ENCODE measurements at places on chromosomes 13 and 19.

DNA sequence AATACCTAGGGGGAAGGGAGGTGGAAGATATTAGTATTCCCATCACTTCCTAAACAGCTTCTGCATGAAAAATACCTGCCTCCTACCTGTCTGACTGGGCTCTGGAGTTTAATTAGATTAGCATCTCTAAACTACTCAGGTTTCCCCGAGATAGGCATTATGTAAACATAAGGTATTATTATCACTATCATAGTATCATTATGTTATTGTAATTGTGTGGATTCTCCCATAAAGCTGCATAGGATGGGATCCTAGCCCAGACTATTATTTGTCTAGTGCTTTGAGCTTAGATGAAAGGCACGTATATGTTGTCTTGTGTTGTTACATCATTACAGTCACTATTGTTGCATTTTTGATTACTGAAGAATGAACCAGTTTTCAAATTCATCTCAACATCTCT lies 115.2 kb upstream of the SOX21 start:
- DNase-seq: no peak

- DNase-seq: no peak
Measured at GRCh38 chr19:23287620-23288019, 37.4 kb upstream of the ZNF724 start.

DNA sequence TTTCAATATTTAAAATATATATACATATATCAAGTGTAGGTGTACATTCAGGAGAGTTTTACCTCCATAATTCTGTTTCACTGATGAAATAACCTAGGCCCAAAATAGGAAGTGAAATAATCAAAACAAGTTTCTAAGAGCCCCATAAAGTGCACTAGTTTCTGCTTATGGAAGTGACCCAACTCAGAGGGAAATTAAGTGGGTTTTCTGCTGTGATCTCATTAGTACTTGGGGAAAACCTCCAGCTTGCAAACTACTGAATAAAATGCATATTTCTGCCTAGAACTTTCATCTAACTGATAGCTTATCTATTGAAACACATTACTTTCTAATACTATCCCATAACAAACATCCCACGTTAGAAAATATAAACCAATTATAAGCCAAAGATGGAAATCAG lies 45.4 kb upstream of the MIR17HG start:
- no peak for DNase-seq

DNA sequence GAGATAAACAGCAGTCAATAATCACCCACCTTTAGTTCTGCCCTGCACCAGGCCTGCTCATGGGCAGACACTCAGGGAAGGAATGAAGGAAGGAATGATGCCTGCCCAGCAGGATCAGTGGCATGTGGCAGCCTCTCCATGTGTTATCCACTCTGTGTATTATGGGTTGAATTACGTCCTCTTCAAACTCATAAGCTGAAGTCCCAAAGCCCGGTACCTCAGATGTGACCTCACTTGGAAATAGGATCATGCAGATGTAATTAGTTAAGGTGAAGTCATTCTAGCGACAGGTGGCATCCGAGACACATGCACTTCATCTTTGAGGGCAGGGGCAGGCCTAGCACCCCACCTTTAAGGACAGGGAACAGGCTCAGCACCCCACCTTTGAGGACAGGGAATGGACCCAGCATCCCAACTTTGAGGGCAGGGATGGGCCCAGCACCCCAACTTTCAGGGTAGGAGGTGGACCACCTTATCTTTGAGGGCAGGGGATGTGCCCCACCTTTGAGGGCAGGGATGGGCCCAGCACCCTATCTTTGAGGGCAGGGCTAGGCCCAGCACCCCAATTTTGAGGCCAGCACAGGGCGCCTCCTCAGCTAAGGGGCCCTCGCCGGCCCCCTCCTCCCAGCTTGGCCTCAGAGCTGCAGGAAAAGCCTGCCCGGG lies 127.6 kb downstream of the URI1 start:
- no peak for DNase-seq

- DNase-seq: no peak
Measured at GRCh38 chr13:94323764-94324758, 155.4 kb downstream of the DCT start.

DNA sequence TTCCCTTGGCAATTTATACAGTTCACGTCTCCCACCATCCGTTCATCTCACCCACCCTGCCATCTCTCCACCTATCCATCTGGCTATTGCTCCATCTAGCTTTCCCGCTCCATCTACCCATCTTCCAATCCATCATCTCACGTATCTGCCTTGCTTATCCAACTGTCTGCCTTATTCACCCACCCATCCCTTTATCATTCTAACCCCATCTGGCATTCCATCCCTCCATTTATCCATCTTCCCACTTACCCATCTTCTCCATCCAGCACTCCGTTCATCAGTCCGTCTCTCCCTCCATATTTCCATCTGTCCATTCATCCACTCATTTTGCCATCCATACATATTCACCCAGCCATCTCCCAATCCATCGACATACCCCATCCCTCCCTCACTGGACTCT lies 10.0 kb downstream of the RPS16 start:
- DNase-seq: no peak

DNA sequence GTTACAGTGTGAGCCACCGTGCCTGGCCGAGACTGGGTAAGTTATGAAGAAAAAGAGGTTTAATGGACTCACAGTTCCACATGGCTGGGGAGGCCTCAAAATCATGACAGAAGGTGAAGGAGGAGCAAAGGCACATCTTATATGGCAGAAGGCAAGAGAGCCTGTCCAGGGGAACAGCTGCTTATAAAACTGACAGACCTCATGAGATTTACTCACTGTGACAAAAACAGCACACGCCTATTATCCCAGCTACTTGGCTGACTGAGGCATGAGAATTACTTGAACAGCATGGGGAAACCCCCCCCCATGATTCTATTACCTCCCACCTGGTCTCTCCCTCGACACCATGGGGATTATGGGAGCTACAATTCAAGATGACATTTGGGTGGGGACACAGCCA lies 23.4 kb upstream of the ZNF561 start:
- no peak for DNase-seq

DNA sequence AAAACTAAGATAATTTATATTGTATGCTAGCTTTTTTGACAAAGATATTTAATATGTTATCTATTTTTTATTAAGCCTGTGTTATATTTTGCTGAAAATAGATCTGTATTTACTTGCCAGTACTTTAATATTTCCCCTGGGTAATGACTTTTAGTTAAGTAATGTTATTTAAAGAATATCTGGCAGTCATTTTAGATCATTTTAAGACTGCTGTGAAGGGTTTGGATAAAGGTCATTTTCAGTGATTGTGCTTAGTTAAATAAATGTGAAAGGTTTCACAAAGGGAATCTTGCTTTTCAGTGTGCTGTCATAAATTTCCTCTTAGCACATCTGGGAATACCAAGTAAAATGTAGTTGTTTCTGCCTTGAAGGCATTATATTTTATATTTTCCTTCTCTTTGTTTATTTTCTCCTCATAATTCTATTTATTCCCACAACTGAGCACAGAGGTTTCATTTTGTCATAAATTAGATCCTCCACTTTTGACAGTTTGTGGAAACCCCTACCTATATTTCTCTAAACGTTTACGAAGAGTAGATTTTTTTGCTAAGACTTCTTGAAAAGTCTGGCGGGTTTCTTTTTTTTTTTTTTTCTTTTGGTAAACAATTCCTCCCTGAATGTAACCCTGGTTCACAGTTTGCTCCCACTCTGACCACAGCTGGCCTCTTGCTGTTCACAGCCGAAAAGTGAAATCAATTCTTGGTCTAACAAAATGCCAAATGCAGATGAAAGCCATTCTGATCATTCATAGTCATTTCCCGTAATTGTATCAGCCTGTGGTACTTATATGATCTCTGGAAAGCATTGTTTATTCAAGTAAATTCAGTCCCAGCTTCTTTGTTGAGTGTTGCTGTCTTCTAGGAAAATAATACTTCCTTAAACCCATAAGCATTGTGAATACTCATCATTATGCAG lies 87.8 kb downstream of the MAB21L1 start:
- DNase-seq: no peak

DNA sequence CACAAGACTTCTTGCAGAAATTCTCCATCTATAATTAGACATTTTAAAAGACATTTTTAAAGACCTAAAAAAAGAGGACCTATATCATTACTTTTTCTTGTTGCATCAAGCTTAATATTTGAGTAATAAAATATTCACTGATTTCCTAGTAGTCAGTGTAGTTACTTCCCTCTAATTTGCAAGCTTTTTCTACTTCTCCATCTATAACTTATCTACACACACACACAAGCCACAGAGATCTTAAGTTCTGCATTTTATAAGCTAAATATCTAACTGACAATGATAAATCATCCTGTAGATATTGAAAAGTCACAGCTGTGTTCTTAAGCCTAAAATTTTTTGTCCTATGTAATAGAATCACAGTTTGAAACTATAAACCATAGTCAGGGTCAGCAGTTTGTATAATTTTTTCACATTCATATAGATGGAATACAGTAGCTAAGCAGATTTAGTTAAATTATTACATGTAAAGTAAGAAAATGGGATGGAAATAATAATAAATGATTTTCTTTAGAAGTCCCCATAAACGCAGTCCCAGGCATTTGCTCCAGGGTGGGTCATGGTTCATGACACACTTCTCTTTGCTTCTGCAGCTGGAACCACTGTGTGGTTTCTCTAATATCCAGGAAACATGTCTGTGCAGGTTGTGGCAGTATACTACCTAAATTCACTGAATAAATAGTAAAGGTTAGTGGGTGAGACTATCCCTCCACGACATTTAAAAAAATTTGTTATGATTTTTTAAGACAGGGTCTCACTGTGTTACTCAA lies 60.2 kb downstream of the ESD start:
- DNase-seq: no peak

GRCh38 chr13:27007166-27007565 lies 164.4 kb downstream of the USP12 start:
- no peak for DNase-seq

DNA sequence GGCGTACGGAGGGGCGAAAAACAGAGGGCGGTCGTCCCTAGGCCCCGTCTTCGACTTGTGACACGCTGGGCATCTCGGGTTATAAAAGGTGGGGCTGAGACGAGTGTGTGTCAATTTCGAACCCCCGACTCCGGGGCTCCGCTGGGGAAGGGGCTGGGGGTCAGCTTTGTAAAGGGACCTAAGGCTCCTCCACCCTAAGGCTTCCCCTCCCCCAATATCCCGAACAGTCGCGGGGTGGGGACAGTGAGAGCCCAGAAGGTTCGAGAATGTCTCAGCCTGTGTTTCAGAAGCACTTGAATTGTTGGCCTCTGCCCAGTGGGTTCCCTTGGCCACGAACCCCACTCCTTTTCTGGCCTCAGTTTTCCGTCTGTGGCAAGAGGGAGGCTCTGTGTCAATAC lies 450 bp downstream of the SELENOW start:
- no peak for DNase-seq

- no peak for DNase-seq
Measured at GRCh38 chr19:51253088-51253806, 2.4 kb downstream of the SIGLECL1 start.

DNA sequence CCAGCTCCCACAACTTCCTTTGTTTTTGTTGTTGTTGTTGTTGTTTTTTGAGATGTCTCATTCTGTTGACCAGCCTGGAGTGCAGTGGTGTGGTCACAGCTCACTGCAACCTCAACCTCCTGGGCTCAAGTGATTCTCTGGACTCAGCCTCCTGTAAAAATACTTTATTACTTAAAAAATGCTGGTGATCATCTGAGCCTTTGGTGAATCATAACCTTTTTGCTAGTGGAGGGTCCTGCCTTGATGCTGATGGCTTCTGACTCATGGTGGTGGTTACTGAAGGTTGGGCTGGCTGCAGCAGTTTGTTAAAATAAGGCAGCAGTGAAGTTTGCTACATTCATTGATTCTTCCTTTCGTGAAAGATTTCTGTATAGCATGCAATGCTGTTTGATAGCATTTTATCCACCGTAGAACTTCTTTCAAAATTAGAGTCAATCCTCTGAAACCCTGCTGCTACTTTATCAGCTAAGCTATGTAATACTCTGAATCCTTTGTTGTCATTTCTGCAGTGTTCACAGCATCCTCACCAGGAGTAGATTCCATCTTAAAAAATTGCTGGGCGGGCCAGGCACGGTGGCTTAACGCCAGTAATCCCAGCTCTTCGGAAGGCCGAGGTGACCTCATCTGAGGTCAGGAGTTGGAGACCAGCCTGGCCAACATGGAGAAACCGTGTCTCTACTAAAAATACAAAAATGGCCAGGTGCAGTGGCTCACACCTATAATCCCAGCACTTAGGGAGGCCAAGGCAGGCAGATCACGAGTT lies 18.0 kb downstream of the ARHGAP35 start:
- DNase-seq: no peak

DNA sequence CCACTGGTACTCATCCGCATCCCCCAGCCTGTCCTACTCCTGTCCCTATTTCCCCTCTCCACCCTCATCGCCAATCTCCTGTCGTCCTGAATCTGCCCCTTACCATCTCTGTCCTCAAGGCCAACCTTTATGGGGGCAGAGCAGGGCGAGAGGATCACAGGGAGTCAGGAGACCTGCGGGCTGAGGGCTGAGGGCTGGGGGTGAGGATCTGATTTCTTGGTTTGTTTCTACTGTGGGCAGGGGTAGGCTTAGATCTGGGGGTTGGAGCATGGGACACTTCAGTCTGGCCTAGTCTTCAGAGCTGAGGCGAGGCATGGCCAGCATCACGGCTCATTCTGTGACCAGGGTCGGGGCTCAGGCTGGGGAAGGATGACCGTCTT lies 16.5 kb upstream of the ERCC1 start:
- no peak for DNase-seq

GRCh38 chr13:95192998-95193397 lies 108.3 kb downstream of the ABCC4 start:
- no peak for DNase-seq

GRCh38 chr13:105069106-105069505 lies 1466.4 kb downstream of the EFNB2 start:
- DNase-seq: no peak

DNA sequence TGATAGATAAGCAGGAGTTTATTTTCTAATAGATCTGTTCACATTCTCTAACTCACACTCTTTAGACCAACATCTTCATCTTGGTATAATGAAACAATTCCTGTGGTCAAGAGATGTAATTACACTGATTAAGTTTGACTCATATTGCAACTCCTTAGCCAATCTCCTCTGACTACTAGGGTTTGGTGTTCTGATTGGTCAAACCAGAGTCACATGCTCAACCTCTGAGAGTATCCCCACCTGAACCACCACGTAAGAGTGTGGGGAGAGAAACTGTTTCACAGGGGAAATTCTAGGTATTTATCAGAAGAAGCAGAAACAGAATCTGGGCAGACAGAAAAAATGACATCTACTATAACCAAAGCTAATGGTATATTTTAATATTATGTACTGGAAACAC lies 42.4 kb downstream of the UQCRFS1 start:
- DNase-seq: no peak

Data from renal cortex interstitium (tissue), 15 donors.